ENCODE measurements at places on chromosomes 5 and 9.

GRCh38 chr5:72681781-72682180 lies 134.7 kb upstream of the TNPO1 start:
- no peak for DNase-seq

DNA sequence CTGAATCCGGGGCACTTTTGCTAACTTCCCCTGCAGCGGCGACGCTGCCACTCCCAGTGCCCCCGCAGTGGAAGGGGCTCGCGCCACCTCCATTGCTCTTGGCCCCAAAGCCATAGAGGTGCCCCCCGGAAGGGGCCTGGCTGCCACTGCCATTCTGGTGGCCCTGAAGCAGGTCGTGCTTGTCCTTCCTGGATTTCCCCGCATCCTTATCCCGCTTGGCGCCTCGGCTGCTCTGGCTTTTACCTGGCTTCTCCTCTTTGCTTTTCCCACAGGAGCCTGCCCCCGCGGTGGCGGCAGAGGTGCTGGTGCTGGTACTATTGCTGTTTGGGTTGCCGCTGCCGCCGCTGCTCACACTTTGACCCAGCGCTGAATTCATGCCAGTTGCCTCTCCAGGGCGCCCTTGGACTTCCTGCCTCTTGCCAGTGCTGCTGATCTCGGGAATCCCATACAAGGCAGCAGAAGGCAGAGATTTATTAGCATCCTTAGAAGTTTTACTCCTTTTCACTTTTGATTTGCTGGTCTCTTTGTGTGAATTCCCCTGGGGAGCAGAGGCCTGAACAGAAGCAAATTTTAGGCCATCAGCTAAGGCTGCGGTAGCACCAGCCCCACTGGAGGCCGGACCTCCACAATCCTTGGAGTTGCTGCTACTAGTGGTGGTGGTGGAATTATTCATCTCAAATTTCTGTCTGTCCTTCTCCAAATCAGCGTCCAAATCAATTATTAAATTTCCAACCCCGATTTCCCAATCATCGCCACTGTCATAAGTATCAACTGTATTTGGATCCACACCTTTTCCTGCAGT lies 2.1 kb downstream of the ZNF608 start:
- no peak for DNase-seq

GRCh38 chr9:135242049-135242396 lies 154.6 kb downstream of the OLFM1 start:
- no peak for DNase-seq

- no peak for DNase-seq
Measured at GRCh38 chr5:31062902-31063580, 130.4 kb upstream of the CDH6 start.

- no peak for DNase-seq
Measured at GRCh38 chr9:84874022-84874421, 204.5 kb downstream of the NTRK2 start.

DNA sequence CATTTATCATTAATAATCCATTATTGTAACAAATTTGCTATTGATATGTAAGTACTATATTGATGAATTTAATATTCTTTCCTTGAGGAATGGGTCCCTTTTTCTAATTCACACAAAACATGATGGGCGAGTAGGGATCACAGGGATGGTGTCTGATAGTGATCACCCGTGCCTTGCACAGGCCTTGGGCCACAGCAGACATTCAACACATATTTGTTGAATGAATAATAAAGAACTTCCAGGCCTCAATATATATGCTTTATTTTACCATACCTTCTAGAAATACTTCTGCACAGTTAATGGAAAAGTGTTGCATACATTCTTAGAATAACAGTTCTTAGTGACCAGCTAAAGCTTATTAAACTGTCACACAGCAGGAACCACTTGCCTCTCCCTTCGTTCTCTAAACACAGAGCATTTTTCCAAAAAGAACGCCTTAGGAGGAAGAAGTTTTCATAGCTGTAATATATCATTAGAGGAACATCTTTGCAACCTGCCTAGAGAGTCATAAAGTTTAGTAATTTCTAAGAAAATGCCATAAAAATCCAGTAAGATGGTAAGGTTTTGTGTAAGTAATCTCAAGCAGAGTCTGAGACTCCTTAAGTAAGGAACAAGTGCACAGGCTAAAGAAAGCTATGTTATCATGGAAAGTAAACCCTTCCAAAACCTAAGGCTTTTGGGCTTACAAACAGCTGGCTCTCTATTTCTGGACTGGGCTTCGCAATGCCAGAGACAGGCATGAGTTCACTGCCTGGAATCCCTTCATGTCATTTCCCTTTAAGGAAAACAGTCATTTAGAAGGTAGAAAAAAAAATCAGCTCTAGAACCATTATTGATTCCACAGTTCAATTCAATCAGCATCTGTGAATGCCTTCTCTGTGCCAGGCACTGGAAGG lies 17.7 kb downstream of the TTLL11 start:
- DNase-seq: no peak
